ENCODE measurements at places on chromosomes 11 and 22.

DNA sequence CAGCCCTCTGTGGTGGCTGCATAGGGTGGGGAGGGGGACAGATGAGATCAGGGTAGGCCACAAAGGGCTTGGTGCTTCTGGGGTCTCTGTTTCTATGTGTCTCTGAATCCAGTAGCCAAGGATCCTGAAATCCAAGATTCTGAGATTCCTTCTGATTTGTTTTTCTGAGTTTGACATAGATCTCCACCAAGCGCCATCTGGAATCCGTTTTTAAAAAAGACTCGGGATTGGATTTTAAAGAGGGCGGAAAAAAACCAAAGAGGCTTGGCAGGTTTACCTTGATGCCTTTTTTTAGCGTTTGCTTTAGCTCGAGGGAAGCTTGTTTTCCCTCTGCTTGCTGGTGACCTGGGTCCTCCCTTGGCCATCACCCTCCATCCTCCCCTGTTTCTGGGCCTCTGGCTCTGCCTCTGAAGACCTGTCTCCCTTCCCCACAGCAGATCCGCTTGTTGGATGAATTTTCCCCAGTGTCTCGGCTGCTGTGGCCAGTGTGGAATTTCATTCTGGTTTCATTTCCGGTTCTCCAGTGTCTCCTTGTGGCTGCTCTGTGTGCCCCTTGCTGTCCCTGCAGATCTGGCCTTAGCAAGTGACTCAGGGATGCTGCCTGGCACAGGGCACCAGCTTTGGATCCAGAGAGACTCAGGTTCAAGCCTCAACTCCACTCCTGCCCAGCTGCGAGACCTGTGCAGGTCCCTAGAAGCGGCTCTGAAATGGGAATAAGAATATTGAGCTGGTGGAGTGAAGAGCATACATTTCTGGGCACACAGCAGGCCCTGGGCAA, 15.1 kb downstream of the SYNGR1 start:
- no peak for DNase-seq

DNA sequence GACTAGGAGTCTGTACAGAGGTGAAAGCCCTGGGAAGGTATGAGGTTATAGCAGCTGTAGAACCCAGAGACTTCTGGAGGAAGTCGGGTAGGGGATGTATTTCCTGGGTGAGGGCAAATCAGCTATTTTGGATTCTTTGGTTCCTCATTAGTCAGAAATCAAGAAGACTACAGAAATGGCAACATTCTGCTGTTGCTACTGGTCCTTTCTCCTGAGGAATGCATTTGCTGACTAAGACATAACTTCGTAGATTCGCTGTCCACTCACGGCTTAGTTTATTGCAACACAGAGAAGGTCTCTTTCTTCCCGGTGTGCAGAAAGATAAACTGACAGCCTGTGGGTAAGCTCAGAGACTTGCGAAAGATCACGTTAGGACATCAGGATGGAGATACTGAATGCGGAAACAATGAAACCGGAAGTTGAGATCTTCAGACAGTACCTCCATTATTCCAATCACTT, 25.3 kb upstream of the SESN3 start:
- DNase-seq: no peak

DNA sequence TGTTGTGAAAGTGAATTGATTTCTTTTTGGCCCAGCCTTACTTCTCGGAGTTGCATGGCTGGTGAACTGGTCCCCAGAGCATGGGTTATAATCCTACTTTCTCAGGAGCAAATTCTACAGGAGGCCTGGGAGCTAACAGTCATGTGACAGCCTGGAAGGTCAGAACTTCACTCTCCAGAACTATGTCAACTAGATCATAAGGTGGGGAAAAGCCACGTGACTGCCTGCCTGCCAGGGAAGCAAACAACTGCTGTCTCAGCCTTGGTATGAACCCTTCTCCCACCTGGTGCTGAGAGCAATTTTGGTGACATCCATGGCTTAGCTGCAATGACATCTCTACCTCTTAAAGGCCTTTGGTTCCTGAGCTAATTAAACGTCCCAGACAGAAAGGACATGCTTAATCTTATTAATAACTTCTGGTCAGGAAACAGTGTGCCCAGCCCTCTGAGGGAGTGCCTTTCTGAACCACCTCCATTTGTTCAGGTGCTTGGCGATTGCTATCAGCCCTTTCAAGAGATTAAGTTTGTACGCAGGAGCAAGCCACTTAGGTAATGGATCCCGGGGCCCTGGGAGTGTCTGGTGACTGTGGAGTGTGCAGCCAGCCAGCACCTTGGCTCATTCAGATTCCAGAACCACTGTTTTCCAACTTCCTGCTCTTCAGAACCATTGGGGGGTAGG, 1.4 kb upstream of the CREB3L1 start:
- no peak for DNase-seq

- DNase-seq: no peak
These were observed 73.6 kb downstream of the SIK2 start for GRCh38 chr11:111675891-111676290.

DNA sequence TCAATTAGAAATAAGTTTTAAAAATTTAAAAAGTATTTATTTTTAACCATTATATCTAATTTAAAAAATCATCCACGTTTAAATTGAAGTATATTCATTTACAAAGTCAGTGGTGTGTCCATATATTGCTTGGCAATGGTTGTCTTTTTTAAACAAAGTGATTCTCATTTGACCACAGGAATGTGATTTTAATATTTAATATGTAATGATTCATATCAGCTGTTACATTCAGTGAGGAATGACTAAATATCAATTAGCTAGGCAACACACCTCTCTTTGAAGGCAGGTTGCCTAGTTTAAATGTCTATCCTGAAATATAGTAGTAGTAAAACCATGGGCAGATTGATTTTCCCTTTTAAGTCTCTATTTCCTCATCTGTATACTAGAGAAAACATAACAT, 392.2 kb upstream of the CCDC179 start:
- no peak for DNase-seq

DNA sequence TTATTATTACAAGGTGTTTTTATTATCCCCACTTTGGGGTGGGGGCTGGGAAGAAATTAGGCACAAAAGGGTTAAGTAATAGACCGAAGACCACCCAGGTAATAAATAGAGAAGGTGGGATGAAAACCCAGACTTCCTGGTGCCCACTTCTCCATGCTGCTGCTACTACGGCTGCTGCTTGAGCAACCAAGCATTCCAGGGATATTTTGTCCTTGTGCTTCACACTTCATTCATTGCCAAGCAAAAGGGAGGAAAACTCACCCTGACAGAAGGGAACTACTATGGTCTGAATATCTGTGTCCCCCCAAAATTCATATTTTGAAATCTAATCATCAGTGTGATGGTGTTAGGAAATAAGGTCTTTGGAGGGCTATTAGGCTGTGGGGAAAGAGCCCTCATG, 470.9 kb upstream of the API5 start:
- DNase-seq: no peak

- no peak for DNase-seq
These were observed 174.0 kb upstream of the MTMR2 start for GRCh38 chr11:96097844-96098421.

Data from NCI-H2107 (cell line).